HFFc6 (cell line): ENCODE measurements at places on chromosomes 6 and 20. TPM values are rescaled to one million over a fixed set of nuclear protein-coding genes. Genes with fewer than 3 reads are reported as not detected.

DNA sequence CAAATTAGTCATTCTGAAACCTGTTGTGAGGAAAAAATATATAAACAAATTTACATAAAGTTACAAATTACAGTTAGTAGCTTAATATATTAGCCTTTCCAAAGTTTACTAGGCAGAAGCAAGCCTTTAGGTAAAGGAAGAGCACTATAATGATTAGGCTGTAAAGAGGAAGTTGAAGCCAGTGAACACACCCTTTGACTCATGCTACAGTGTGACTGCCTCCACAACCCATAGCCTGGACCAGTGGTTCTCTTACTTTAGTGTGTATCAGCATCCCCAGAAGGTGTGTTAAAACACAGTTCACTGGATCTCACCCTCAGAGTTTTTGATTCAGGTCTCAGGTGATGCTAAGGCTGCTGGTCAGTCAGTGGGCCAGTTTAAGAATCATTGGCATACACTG lies 91.4 kb upstream of the DEFB112 start:
- H3K36me3 ChIP-seq = no peaks in the 10 kb centered on the region
- DNase-seq = no peak
- no peaks in the 10 kb centered on the region for H3K4me1 ChIP-seq

- H3K27me3 ChIP-seq = no peaks in the 10 kb centered on the region; the same call in 1 of the 2 replicates
- peaks cover 39% of the 10 kb centered on the region for H3K4me1 ChIP-seq
- peak overlapping the region; percentile 78 for H3K27ac ChIP-seq
These were observed 11.2 kb downstream of the OGFRL1 start for GRCh38 chr6:71299541-71300470.

Gene IP6K3
- 0.45 to 0.63 TPM (median 0.59 TPM) in 3 replicates for total RNA-seq

GRCh38 chr6:31681135-31681671 lies 336 bp upstream of the LY6G5C start:
- 0 out of 2 replicates have a peak, but pooled peaks cover 6% of the 10 kb centered on the region for H3K36me3 ChIP-seq
- H3K27ac ChIP-seq = peak overlapping the region; percentile 96
- peaks cover 17% of the 10 kb centered on the region for H3K4me1 ChIP-seq
- no peak for DNase-seq

DNA sequence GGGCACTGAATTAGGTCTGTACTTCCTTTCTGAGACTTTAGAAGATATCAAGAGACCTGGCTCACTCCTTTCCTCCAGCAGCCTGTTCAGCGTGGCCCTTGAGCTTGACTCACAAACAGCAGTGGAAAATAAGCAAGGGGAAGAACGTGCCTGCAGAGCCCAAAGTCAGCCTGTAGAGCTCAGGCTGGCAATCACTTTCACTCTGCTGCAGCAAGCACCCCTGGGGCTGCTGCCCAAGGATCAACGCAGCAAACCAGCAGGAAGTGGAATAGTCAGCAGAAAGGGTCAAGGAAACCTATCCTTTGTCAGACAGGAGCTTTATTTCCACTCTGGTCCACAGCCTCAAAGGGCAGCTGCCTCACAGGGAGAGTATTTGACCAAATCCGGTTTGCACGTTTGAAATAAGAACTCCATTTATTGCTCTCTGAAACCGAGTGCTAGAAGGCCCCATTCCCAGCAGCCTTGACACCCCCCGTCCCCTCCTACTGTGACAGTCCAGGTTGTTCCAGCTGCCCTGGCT lies 77.4 kb downstream of the PRDM1 start:
- H3K4me1 ChIP-seq = peaks cover 71% of the 10 kb centered on the region
- H3K4me3 ChIP-seq = peak overlapping the region; percentile 80
- peak overlapping the region; percentile 100 for H3K27ac ChIP-seq

Gene GJA1
- total RNA-seq = 88.2 to 97.3 TPM (median 89.6 TPM) in 3 replicates

Gene APCDD1L
- total RNA-seq = 13.6 to 37.3 TPM (median 21.0 TPM) in 3 replicates

DNA sequence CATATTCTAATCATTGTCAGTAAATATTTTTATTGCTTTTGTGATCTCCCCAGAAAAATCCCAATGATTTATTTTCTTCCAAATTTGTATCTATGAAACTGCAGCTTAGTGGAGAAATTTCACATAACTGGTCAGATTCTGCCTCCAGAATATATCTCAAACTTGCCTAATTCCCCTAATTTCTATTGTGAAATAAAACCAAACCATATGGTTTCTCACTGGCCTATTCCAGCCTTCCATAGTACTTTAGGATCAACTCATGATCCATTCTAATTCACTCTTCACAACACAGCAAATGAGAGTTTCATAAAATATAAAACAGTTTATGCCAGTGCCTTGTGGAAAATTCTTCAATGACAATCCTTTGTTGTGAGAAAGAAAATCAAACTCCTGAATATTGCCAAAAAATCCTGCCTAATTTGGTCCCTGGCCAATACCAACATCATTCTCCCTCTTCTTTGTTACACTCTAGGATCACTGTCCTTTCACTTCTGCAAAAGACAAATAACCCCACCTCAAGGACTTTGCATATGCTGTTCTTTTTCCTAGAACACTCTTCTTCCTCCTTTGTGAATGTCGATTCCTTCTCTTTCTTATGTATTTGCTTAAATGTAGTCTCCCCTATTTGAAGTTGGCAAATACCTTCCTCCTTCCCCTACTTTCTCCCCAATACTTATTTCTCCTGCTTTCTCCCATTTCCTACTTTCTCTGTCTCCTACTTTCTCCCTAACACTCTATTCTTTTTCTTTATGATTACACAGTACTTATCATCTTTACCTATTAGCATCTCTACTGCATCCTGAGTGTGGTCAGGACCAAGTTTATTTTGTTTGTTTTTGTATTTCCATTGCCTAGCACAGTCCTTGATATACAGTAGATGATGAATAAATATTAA lies 587.5 kb downstream of the RFPL4B start:
- no peaks in the 10 kb centered on the region for H3K36me3 ChIP-seq
- no peak overlapping the region for H3K4me3 ChIP-seq
- H3K4me1 ChIP-seq = peaks cover 27% of the 10 kb centered on the region

Gene RMND1
- 21.0 to 26.0 TPM (median 21.3 TPM) in 3 replicates for total RNA-seq

- no peak overlapping the region for H3K27ac ChIP-seq
- peaks cover 27% of the 10 kb centered on the region for H3K27me3 ChIP-seq
- no peak overlapping the region for H3K4me3 ChIP-seq
- peaks cover 50% of the 10 kb centered on the region for H3K36me3 ChIP-seq
- DNase-seq = peak; percentile 35
These were observed 82.4 kb upstream of the TAB2 start for GRCh38 chr6:149235130-149235561.

Gene ADAM33
- 81.5 and 90.6 TPM in 2 replicates for total RNA-seq

Gene KCNS1
- total RNA-seq = 0.66 to 0.77 TPM (median 0.73 TPM) in 3 replicates

DNA sequence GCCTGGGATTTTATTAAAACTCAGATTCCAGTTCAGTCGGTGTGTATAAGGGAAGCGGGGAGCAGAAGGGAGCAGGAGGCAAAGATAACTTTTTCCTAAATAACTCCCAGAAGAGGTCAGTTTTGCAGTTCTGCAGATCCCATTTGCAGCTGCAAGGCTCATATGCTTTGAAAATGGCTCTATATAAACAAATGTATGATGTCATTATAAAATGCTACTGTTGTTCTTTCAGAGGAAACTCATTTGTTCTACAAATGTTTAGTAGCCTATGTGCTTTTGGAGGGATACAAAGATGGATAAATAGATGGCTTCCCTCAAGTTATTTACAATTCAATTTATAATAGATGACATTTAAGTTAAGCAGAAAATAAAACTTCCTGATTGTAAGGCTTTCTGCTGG lies 29.2 kb upstream of the DSP start:
- DNase-seq = no peak
- H3K4me1 ChIP-seq = peaks cover 10% of the 10 kb centered on the region
- no peak overlapping the region for H3K27ac ChIP-seq
- no peak overlapping the region for H3K4me3 ChIP-seq
- peaks cover 13% of the 10 kb centered on the region for H3K27me3 ChIP-seq

DNA sequence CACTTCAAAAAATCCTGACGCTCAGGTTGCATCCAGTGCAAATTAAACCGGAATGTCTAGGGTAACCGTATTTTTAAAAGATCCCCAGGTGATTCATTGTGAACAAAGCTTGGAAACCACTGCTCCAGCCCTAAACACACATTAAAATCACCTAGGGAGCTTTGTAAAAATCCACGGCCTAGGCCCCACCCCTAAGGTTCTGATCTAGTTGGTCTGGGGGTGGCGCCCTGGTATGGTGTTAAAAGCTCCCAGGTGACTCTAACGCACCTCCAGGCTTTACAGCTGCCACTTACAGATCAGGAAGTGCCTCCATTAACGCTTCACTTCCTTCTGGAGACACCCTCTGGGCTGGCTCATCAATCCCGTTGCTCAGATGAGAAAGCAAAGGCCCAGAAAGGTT lies 92.2 kb downstream of the GRM4 start:
- no peaks in the 10 kb centered on the region for H3K4me1 ChIP-seq
- peaks cover 31% of the 10 kb centered on the region for H3K27me3 ChIP-seq
- no peak overlapping the region for H3K4me3 ChIP-seq

DNA sequence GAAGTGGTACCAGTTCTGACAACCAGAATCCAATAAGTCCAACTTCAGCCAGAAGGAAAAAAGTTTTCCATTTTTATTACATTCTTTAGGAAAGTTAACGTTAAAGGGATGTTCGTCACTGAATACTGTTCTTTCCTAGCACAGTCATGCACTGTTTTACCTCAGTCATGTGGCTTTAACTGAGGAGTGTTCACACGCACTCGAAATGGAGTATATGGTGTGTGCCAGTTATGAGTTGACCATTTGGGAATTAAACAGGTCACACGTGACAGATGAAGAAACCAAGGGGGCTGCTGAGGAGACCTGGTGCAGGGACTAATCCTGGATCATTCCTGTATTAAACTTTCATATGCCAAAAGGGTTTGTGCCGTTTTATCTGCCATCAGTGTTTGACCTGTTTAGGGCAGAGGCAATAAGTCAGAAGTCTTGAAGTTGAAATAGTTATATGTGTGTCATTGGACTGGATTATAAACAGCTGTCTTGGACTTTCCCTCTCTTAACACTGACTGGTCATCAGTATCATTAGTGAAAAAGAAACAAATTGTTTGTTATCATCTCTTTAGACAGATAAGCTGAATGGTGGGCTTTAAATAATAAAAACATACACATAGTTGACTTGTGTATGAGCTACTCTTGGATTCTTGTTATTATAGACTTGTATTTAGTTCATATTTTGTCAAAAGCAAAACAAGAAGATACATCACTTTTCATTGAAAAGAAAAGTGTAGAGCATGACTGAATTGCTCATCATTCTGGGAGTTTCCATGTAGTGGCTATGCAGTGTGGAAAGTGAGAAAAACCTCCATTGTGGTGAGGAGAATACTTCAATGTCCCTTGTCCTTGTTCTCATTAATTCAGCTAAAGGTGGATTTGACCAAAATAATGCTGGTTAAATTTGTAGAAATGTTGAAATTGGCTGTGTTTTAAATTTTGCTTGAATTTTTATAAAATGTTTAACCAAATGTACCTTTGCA lies 123.5 kb upstream of the SAMD5 start:
- no peaks in the 10 kb centered on the region for H3K27me3 ChIP-seq
- no peak overlapping the region for H3K4me3 ChIP-seq
- H3K27ac ChIP-seq = no peak overlapping the region
- DNase-seq = no peak

Gene LIN28B
- total RNA-seq = not detected in 3 replicates

DNA sequence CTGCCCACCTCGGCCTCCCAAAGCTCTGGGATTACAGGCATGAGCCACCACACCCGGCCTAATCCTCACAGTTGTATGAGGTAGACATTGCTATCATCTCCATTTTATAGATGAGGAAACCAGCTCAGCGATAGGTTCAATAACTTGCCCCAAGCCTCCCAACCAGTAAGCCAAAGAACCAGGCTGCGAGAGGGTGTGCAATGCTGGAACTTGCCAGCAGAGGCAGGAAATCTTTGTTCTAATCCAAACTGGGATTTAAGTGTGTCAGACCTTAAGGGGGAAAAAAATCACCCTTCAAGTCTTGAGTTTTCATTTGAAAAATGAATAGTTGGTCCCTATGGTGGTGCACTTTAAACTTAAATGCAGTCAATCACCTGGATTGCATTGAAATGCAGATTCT lies 20.1 kb upstream of the RNGTT start:
- no peaks in the 10 kb centered on the region for H3K4me1 ChIP-seq
- H3K27ac ChIP-seq = no peak overlapping the region
- H3K4me3 ChIP-seq = no peak overlapping the region
- H3K36me3 ChIP-seq = no peaks in the 10 kb centered on the region
- peak; percentile 21 for DNase-seq

DNA sequence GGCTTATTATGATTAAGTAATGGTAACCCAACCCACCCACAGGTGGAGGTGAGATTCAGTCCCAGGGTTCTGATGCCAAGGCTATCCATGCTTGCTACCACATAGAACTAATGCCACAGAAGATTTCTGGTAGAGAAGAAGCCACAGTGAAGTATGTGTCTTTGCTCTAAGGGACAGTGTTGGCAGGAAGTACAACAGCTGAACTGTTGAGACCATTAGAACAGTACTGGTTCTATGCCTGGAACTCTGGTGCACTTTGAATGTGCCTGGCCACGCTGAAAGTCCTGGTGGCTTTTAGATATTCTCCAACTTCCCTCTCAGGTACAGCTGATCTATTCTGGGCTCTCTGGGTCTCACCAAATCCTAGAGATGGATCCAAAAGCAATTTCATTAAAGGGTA lies 7.8 kb downstream of the STX7 start:
- DNase-seq = no peak
- H3K36me3 ChIP-seq = peaks cover 27% of the 10 kb centered on the region
- H3K4me3 ChIP-seq = no peak overlapping the region

DNA sequence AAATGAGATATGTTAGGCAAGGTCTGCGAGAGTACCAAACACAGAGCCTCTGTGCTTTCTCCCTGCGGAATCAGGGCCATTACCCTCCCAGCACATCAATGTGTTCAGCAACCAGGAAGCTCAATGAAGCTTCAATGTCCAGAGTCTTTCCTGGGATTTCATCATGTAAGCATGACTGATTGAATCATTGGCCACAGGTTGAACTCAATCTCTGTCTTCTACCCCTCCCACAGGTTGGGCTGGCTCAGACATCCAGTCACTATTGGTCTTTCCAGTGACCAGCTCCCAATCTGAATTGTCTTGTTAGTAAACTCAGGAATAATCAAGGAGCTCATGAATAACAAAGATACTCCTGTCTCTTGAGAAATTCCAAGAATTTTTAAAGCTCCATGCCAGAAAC lies 2.7 kb upstream of the DTD1 start:
- DNase-seq = peak; percentile 18
- H3K27me3 ChIP-seq = peaks cover 2% of the 10 kb centered on the region
- no peak overlapping the region for H3K4me3 ChIP-seq
- no peak overlapping the region for H3K27ac ChIP-seq
- no peaks in the 10 kb centered on the region for H3K36me3 ChIP-seq
